ENCODE measurements at places on chromosomes 2 and 18.

DNA sequence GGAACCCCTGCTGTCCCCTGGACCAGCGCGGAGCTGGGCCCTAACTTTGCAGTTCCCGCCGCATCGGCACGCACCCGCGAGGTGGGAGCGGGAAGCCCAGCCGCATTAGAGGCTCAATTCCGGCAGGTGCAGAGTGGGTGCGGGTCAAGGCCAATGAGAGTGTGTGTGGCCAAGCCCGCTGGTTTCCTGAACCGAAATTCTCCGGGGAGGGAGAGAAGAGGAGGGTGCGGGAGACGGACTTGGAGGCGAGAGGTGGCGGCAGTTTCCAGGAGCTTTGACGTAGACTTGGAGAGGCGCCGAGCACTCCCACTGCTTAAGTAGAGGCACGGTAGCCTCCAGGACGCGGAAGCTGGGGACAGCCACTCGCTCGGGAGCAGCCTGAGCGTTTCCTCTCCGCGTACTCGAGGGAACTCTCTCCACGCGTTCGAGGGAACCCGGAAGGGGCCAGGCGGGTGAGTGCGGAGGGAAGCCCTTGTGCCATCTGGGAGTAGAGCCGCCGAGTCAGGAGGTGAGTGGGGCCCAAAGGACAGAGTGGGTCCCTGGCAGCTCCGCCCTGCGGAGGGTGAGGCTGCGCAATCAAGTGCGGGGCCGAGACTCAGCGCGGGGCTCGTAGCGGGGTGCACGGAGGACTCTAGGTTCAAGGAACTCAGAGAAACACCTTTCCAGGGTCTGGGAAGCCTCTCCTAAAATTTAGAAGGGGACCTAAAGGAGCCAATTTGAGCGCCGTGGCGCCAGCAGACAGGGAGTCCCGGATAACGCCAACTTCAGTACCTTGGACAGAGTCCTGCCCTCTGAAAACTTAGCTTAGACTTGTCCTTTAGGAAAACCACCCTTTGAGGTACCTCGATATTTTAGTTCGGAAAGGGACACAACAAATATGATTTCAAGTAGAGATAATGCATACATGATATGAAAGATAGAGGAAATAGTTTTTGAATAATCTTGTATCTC is at the start of gene FAM237A:
FAM237A (plus strand) TSS at position 413 of the 951 bp plus-strand sequence. CDS start 1,750 bp downstream, outside the sequence.
- no peak for DNase-seq

DNA sequence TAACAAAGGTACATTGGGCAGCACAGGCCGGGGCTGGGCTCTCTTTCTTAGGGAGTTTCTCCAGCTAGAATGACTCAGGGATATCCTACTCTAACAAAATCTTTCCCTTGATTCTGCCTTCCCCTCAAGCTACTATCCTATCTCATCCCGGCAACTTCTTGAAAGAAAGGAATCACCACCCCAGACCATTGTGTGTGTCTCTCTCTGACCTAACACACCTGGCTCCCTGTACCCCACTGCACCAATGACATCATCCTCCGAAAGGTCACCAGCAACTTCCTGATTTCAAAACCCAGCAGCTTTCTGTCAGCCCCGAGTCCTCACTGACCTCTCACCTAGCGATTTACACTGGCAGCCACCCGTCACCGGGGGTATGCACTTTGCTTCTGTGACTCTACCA is 72.1 kb upstream of the MAP4K4 start:
- DNase-seq = peak; percentile 55

GRCh38 chr2:86790676-86791572 is at the start of gene CD8A:
CD8A (minus strand) TSS chr2:86790913; CDS start chr2:86790825, 88 bp downstream.
- peak; percentile 86 for DNase-seq

DNA sequence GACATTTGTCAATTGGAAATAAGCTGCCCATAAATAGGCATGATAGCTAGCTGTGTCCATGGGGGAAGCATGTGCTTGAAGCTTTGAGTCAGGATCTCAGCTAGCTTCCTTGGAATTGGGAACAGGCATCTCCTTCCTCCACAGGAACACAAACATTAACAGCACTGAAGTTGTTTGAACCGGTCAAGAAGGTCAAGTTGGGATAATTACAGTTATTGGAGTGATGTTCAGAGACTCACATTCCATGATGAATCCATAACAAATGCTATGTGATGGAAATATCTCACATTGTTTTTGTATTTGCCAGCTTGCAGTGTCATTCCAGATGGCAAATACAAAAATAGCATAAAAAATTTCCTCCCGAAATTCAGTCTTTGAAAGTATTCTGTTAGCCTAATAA is 347.6 kb upstream of the SMIM21 start:
- no peak for DNase-seq

GRCh38 chr18:28365411-28365831 is 188.5 kb upstream of the CDH2 start:
- DNase-seq = no peak

DNA sequence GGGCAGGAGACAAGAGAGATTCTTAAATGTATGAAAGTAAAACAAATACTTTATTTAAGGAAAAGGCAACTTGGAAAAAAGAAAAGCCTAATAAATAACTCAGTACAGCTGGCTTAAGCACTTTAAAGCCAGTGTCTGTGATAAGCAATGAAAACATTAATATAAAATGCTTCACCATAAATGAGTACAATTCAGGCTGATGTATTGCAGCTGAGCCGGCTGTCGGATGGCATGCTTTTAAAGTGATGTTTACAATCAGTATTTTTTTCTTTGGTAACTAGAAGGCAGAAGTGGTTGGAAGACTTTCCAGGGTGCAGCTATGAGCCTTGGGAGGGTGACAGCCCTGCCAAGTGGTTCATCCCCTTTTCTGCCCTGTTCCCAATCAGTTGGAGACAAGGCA is 58.7 kb upstream of the CELF4 start:
- no peak for DNase-seq

GRCh38 chr18:56431551-56431950 is 206.8 kb downstream of the TXNL1 start:
- DNase-seq = no peak

GRCh38 chr2:71598526-71598925 is 145.2 kb downstream of the DYSF start:
- no peak for DNase-seq

DNA sequence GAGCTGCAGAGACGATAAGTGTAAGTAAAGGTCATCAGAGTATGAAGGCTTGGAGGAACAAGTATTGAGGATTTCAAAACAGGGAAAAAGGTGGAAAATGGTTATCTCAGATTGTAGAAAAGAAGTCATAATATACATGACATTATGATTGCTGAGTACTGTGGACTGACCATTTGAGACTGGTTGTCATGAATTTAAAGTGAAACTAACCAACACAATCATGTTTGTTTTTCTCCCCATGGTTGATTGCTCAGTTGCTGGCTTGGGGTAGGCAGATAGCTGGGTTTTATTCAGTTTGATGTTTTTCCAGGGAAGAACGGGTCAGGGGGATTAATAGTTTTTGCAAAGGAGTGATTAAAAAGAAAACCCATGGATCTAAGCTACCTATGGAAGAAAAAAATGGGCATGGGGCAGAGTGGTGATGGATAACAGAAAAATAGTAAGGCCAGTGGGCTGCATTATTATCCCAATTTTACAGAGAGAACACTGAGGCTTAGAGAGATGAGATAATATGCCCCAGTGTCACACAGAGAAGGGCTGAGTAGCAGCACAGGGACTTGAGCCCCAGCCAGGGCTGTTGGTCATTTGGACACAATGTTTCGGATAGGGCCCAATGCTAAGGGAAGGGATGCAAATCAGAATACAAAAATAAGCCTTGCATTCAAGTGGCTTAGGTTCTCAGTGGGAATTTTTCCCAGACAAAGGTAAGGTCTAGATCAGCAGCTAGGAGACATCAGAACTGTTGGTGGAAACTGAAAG is 885.7 kb downstream of the DCC start:
- no peak for DNase-seq

DNA sequence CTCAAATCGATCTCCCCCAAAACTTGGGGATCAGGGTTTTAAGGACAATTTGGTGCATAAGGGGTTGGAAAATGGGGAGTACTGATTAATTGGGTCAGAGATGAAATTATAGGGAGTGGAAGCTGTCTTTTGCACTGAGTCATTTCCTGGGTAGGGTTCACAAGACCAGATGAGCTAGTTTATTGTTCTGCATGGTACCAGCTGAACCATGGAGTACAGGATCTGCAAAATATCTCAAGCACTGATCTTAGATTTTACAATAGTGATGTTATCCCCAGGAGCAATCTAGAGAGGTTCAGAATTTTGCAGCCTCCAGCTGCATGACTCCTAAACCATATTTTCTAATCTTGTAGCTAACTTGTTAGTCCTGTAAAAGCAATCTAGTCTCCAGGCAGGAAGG is 73.1 kb downstream of the CPO start:
- DNase-seq = no peak

DNA sequence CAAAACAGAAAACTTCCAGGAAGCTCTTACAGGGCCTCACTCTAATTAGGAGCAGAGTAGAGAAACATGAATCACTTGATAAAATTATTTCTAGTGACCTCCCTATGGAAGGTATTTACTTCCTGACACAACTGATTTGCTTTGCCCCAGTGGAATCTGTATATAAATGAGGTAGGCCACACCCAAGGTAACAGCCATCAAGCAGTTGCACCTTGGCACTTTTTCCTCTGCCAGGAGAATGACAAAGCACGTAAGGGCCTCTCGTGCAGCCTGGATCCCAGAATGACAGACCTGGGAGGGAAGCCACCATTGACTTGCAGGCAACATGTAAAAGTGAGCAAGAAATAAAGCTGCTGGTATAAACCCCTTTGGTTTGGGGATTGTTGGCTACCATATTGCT is 620.0 kb upstream of the SLC39A10 start:
- DNase-seq = no peak

DNA sequence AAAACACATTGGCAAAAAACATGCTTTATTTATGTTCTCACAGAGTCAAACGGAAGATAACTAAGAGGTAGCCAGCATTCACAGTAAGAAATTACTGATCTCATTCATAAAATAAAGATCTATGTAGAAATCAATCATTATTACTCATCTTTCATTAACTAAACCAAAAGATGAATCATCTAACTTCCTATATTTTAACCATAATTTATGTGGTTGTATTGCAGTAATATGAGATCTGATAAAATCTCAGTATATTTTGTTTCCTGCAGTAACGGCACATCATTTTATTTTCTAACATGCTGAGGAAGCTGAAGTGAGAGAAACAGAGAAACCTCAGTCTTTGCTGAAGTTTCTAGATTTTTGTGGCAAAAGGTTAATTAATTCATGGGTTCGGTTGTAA is 375.8 kb downstream of the GALNT13 start:
- no peak for DNase-seq

- no peak for DNase-seq
Measured at GRCh38 chr2:100757621-100758394, 62.1 kb upstream of the NPAS2 start.

DNA sequence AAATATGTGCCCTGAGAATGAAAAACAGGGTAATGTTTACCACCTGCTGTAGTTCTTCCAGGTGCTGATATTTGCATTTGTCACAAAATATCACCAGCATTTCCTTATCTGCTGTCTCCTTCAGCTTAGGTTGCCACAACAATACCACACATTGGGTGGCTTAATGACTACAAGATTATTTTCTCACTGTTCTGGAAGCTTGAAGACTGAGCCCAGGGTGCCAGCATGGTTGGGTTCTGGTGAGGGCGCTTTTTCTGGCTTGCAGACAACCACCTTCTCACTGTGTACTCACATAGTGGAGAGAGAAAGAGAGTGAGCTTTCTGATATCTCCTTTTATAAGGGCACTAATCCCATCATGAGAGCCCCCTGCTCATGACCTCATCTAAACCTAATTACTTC is 407.5 kb upstream of the RGPD4 start:
- DNase-seq = no peak

- DNase-seq = no peak
Measured at GRCh38 chr2:218997731-218998130, 4.5 kb upstream of the CRYBA2 start.

- no peak for DNase-seq
Measured at GRCh38 chr2:72940786-72941185, 23.5 kb downstream of the EMX1 start.

DNA sequence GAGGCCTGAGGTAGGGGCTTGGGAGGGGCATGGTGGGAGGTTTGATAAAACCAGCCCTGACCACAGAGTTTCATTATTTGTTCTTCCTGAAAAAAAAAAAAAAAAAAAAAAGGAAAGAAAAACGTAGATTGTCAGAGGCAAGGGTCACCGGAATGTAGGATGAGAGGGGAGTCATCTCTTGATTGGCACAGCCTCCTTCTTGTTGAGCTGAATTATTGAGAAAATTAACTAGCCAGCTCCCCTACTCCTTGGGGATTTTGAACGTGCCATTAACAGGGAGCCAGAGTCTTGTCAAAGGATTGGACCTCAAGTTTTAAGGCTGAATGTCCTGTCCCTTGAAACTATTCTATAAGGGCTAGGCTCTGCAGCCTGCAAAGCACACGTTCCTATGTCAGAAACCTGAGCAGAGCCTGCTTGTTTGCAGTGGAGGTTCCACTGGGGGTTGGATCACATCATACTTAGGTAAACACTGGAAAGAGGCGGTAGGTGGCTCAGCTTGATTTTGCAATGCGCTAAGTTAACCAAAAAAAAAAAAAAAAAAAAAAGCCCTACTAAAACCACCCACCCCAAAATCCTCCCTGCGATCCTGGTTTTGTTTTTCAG is 2.3 kb downstream of the INHBB start:
- DNase-seq = no peak

DNA sequence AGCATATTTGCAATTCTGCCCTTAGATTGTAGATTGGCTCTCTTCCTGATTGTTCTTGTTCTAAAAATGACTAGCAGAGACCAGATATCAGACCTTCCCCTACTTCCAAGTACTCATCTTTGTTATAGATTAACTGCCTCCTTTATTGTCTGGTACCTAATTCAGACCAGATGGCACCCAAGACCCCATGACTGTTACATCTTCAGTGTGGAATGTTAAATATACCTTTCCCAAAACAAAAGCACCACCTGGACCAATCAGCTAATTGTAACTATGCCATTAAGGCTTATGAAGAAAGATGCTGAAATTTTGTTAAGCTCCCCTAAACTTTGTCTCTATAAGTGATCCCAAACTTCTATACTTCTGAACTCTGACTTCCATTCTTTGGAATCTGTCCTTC is 12.0 kb upstream of the TFPI start:
- no peak for DNase-seq

DNA sequence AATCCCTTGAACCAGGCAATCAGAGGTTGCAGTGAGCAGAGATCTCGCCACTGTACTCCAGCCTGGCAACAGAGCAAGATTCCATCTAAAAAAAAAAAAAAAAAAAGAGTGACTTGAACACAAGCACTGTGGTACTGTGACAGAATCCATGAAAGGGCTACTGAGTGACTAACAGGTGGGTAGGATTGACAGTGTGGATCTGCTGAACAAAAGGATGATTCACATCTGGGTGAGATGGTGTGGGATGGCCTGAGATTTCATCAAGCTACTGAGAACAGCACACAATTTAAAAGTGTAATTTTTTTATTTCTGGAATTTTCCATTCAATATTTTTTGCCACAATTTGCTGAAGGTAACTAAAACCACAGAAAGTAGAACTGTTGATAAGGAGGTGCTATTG is 13.3 kb upstream of the SP3 start:
- no peak for DNase-seq

DNA sequence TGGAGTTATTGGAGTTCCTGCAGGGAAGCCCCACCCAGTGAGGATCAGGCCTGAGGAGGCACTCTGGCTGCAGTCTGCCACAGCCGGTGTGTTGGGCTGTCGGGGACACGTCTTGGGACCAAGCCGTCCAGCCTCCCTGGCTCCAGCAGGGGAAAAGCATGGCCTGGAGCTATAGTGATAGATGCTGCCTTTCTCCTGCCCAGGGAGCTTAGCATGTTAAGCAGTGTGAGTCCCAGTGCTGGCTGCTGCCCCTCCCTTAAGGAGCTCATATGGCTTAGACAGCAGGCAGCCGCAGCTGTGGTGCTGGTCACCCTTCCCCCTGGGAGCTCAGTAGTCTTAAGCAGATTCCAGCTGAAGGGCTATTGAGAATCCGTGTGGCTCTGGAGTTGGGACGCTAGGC is 78.9 kb downstream of the CERS6 start:
- no peak for DNase-seq
